ENCODE measurements at places on chromosomes 2 and 18.

- no peak for DNase-seq
Observed at GRCh38 chr18:26746398-26746797, 119.1 kb downstream of the AQP4 start.

- DNase-seq, result no peak
Observed at GRCh38 chr2:235654103-235654813, 160.4 kb downstream of the AGAP1 start.

GRCh38 chr2:109448946-109449788 is 164.6 kb downstream of the SEPTIN10 start:
- DNase-seq, result no peak

DNA sequence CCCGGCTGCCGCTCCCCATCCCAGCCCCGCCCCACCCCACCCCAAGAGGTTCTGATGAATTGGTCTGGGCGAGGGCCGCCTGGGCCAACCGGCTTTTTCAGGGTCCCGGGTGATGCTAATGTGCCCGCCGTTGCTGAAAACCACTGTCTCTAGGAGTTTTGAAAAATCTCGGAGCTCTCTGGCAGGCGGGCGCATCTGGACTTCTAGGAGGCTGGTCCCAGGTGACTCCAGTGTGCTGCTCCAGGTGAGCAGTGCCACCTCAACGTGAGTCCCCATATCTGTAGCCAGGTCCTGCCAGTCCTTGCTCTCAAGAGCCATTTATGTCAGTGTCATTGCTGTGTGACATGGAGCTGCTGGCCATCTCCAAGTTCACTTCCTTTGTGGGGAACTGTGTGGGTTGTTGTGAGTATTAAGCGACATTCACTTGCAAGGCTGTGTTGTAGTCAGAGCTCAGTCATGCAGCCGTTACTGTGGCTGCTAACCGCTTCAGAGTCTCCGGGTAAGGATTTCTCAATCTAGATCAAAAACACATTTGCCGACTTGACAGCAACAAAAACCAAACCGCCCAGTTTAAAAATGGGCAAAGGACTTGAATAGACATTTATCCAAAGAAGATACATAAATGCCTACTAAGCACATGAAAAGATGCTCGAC is at the start of gene RFX8:
Gene RFX8 (minus strand): TSS at position 382 of the 654 bp plus-strand sequence. CDS start 8,264 bp downstream, outside the sequence.
- DNase-seq, result peak; percentile 89

GRCh38 chr2:206176121-206176520 is 16.4 kb downstream of the EEF1B2 start:
- no peak for DNase-seq

- no peak for DNase-seq
Observed at GRCh38 chr2:148519013-148519412, 125.5 kb upstream of the EPC2 start.

DNA sequence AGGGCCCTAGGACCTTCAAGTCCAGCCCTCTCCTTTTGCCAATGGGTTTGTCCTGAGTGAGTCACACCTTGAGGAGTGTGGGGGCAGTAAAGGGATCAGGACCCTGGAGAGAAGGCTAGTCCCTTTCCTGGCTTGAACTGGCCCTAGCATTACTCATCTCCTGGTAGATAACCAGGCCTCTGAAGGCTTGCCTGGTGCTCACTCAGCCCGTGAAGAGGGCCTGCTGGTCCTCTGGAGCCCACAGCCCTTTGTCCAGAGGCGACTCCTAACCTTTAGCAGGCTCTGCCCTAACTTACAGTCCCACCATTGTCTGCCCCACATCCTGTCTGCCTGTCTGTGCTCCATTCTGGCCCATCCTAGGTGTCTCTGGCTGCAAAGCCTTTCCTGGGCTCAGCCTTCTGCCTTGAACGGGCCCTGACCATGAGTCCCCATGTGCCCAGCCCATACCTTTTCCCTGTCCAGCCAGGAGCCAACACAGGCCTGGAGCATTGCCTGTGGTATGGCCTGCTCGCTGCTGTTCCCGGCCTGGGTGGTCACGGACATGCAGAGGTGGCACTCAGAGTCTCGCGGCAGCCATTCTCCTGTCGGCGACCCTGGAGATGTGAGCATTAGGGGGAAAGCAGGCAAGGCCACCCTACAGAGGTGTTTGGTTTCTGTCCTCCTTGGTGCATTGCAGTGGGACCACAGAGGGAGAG is 5.0 kb downstream of the SFTPB start:
- no peak for DNase-seq

- no peak for DNase-seq
Observed at GRCh38 chr2:196105951-196106350, 37.3 kb upstream of the DNAH7 start.

DNA sequence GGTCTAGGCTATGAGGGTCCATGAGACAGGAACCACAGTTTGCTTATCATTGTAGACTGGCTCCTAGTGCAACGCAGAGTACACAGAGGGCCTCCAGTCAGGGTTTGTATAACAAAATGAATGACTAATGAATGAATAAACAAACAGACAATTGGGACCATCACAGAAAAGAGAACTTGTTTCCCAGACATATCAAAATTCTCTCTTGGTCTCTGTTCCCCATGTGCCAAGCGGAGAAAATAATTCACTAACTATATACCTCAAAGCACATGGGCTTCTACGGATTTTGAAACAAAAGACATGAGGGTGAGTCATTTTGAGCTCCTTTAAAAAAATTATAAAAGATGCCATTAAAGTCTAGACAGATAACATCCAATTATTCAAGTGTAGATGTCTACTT is 28.0 kb downstream of the INO80C start:
- no peak for DNase-seq

DNA sequence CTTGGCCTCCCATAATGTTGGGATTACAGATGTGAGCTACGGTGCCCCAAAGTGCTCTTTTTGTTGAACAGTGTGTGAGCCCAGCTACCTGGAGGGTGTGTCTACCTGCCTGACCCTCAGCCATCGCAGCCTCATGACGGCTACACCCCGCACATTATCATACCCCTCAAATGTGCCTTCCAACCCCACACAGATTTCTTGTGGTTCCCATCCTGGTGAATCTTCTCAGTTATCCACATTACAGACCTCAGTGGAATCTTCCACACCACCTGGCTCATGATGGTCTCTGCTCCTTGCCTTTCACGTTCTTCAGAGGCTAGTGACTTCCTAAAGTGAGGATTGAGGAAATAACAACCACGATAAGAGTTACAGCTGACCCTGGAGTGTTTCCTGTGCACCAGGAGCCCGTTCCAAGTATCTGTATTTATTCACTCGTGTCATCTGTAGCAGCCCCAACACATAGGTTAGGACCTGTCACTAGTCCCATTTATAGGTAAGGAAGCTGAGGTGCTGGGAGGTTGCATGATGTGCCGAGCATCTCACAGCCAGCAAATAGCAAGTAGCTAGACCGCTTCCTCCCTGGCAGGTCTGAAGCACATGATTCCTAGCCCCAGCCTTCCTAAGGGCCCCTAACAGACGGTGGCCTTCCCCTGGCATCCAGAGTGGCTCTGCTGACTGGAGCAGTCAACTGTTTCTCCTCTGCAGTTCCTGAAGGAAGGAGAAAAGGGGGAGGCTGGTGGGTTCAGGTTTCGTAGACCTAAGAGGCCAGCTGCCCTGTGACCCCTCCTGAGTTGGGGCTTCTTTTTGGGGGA is 47.3 kb downstream of the TCF7L1 start:
- no peak for DNase-seq

- DNase-seq, result no peak
Observed at GRCh38 chr2:25378731-25379490, 37.2 kb upstream of the DNMT3A start.

GRCh38 chr18:23710068-23710527 is 20.8 kb downstream of the LAMA3 start:
- DNase-seq, result no peak

DNA sequence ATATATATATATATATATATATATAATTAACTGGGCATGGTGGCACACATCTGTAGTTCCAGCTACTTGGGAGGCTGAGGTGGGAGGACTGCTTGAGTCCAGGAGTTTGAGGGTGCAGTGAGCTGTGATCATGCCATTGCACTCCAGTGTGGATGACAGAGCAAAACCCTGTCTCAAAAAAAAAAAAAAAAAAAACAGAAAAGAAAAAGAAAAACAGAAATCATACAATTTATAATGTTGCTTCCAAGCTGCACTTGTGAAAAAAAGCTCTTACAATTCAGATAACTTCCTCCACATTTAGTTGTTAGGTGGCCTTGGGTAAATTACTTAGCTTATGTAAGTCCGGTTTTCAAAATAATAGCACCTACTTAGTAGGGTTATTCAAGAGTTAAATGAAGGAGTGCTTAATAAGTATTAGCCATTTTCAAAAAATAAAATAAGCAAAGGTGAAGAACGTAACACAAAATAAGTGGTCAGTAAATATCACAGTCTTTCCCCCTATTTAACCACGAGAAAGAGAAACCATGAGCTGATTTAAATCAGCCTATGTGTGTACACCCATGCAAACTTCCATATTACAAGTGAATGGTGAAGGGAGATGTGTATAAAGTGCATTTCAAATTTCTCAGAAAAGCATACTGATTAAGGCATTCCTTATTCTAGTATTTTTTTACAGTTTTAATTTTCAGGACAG is 2.3 kb downstream of the WIPF1 start:
- no peak for DNase-seq

DNA sequence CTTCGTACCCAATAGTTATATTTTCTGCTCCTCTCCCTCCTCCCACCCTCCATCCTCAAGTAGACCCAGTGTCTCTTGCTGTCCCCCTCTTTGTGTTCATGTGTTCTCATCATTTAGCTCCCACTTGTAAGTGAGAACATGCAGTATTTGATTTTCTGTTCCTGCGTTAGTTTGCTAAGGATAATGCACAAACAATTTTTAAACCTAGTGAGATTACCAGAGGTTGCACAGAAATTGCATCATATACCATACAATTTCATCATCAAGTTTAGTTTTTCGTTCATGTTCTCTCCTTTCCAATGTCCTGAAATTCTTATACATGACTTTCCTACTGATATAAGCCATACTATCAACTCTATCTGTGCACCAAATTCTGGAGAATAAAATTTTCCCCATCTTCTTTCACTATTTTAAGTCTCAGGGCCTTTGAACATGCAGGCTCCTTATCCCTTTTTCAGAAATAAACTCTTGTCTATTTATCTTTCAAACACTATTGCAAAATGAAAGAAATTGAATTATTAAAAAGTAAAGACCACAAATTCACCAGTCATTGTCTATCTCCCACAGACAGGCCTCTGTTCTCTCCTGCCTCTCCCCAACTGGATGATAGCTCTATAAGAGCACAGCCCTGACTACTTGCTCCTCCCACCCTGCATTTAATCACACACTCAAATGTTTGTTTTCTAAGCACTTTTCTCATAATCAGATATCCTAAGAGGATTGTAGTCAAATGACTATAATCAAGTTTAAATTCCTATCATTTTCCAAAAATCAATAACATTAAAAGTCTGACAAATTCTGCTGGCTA is 27.2 kb upstream of the B4GALT6 start:
- DNase-seq, result no peak

GRCh38 chr2:152418688-152419087 is 83.7 kb downstream of the FMNL2 start:
- DNase-seq, result peak; percentile 15

GRCh38 chr2:65164426-65164891 is 34.6 kb upstream of the RAB1A start:
- DNase-seq, result no peak

DNA sequence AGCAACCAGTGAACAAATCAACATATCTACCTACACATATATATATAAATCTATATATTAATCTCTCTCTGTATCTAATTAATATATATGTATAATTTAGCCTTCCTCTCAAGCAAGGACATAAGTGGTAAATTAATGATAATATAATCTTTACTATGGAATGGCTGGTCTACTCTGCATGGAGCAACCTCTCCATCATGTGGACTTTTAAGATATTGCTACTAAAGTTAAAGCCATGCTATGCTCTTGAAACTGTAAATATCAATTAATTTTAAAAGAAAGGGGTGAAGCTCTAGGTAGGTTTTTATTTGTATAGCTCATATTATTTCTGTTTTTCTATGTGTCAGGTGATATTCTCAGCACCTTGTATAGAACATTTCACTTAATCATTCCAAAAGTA is 147.0 kb downstream of the PPP1R1C start:
- DNase-seq, result no peak

DNA sequence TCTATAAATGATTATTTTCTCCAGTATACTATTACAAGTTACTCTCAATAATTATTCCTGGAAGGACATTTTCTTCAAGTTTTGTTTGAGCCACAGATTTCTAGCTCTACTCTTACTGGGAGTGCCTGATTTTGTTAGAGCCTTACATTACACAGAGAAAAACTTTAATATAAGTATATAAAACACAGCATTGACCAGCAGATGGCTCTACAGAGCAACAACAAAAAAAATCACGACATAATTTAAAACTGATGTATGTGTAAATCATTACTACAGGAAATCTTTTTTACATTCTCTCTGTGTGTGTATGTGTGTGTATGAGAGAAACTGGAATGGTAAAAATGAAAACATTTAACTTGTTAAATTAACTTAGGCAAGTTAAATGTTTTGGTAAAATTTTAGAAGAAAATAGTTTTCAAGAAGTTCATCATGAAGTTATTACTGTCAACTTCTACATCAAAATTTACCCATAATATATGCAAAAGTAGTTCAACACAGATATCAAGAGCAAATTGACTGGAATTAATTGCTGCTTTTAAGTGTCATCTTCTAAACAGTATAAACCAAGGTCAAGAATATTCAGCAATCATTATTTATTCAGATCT is 103.3 kb downstream of the MDH1 start:
- no peak for DNase-seq

GRCh38 chr2:32862269-32863055 is 84.3 kb upstream of the LTBP1 start:
- DNase-seq, result no peak

- DNase-seq, result no peak
Observed at GRCh38 chr18:65021021-65021420, 729.8 kb upstream of the CDH7 start.

- no peak for DNase-seq
Observed at GRCh38 chr18:60191926-60192325, 180.6 kb downstream of the MC4R start.

DNA sequence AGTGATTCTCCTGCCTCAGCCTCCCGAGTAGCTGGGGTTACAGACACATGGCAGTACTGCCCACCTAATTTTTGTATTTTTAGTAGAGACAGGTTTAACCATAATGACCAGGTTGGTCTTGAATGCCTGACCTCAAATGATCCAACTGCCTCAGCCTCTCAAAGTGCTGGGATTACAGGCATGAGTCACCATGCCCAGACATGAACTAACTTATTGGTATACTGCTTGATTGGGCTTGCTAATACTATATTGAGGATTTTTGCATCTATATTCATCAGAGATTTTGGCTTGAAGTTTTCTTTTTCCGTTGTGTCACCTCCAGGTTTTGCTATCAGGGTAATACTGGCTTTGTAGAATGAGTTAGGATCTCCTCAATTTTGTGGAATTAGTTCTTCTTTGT is 706.1 kb upstream of the HS6ST1 start:
- DNase-seq, result no peak

All from T-helper 1 cell (primary cell).